Stimulated activated CD8-positive, alpha-beta memory T cell treated with anti-CD3 and anti-CD28 coated beads, Interleukin-4, amount 100 ng/mL, for 1 hour (primary cell): ENCODE measurements at places on chromosomes 16 and 17.

DNA sequence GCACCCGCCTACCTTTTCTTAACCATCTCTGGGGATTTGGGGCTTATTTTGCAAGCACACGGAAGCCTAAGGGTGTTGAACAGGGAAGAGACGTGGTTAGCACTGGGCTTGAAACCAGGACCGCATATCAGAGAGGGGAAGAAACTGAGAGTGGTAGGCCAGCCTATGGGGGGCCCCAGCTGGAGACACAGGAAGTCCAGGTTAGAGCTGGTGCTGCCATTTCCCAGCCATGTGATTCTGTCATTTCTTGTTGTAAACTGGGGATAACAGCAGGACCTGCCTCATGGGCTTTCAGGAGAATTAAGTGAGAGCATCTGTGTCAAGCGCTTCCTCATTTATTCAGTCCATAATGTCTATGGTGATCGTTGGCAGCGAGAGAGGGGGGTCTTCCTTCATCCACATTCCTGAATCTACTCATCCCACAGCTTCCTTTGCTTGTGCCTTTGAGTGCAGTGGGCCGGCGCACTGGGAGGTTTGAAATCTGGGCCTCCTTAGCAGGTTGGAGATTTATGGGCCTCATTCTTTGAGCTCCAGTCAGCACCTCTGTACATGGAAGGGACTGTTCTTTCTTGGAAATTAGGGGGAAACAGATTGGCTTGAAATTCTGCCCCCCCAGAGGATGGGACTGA, 20.1 kb downstream of the NKD1 start:
- DNase-seq = no peak

DNA sequence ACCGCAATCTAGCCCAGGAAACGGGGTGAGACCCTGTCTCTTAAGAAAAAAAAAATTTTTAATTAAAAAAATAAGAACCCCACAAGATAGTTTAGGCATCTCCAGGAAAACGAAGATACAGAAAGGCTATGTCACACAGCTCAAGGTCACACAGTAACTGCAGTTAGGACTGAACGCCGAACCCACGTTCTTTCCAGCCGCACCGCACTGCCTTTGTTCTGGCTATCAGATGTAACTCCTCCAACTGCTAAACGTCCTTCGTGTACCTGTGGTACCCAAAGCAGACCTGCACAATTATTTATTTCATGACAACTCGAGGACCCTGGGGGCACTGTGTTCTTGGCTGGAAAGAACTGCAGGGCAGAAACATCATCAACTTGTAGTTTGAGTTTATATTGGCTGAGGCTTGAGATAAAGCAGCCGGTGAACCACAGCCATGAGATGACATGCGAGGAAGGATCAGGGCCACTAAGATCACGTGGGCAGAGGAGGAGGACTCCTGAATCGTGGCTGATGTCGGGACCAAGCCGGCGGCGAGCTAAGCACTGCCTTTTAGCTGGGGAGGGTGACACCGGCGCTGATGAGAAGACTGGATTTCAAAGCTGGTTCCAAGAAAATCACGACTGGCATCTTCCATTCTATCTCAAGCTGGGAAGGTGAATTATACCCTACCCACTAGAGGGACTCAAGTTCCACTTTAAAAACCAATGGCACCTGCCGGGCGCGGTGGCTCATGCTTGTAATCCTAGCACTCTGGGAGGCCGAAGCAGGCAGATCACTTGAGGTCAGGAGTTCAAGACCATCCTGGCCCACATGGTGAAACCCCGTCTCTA, 20.7 kb upstream of the MNT start:
- DNase-seq = no peak

GRCh38 chr17:33864758-33865229, 390.3 kb upstream of the CCL2 start:
- no peak for DNase-seq

DNA sequence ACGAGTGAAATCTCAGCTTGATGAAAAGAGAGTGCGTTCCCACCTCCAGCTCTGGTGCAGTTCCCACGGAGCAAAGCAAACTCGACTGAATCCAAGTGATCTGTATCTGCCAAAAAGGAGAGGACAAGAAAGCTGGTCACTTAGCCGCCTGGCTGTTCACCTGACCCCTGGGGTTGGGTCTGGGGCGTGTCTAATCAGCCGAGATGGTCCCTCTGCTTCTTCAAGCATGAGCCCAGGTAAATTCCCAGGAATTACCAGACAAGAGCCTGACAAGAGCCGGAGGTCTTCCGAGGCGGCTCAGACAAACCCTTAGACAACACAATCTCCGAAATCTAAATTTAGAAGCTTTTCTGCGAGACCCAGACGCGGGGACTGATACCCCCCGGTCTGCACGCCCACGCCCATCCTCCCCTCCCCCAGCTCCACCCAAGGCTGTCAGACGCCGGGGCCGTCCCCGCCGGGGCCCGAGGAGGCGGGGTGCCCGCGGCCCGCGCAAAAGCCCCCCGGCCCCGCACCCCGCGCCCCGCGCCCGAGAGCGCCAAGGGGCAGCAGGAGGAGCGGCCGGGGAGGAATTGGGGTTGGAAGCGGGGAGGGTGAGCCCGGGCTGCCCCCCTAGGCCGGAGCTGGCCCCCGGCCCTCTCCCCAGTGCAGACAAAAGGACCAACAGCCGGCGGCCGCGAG, 674 bp downstream of the ZNF821 start:
- no peak for DNase-seq

GRCh38 chr17:82832411-82832810, 7.4 kb downstream of the ZNF750 start:
- DNase-seq = no peak

GRCh38 chr17:8121681-8122421, 2.1 kb downstream of the HES7 start:
- DNase-seq = no peak

GRCh38 chr17:83174362-83175118, 95.1 kb downstream of the METRNL start:
- DNase-seq = no peak

GRCh38 chr16:8295513-8296237, 294.6 kb downstream of the TMEM114 start:
- DNase-seq = no peak

- DNase-seq = peak; percentile 29
These were observed 52.8 kb downstream of the TOM1L2 start for GRCh38 chr17:17919169-17920107.

GRCh38 chr17:63332286-63332685, 113.8 kb downstream of the CYB561 start:
- no peak for DNase-seq

GRCh38 chr17:42407289-42407836, 15.7 kb downstream of the CAVIN1 start:
- DNase-seq = no peak

DNA sequence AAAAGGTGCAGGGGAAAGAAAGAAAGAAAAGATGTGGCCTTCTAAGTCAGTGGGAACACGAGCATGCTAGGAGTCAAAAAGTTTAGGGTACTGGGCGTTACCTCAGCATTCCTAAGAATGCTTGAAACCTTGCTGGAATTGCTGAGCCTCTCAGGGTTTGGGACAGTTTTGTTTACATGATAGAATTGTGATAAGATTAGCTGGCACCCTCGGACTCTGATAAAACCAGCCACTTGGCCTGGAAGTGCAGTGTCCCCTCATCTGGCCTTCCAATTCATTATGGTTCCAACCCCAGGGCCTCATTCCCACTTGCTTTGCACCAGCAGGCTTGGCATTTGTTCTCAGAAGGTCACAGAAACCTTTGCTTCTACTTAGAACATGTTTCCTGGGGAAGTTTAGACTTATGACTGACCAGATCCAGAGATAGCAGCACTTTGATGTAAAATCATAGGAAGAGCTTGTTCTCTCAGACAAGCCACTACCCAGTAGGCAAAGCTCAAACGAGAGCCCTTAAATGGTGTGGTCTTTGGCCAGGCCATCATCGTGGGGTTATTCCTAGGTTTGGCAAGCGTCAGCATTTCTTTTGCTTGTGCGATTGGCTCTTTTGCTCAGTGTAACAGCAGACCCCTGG, 8.0 kb downstream of the SGF29 start:
- no peak for DNase-seq

- no peak for DNase-seq
These were observed 81.1 kb downstream of the TBC1D16 start for GRCh38 chr17:79954281-79955166.

GRCh38 chr17:8859027-8859803, 8.3 kb downstream of the PIK3R6 start:
- DNase-seq = no peak

GRCh38 chr16:66802159-66802558, 775 bp upstream of the TERB1 start:
- DNase-seq = no peak

- no peak for DNase-seq
These were observed 26.4 kb upstream of the MAPK3 start for GRCh38 chr16:30149250-30149930.

DNA sequence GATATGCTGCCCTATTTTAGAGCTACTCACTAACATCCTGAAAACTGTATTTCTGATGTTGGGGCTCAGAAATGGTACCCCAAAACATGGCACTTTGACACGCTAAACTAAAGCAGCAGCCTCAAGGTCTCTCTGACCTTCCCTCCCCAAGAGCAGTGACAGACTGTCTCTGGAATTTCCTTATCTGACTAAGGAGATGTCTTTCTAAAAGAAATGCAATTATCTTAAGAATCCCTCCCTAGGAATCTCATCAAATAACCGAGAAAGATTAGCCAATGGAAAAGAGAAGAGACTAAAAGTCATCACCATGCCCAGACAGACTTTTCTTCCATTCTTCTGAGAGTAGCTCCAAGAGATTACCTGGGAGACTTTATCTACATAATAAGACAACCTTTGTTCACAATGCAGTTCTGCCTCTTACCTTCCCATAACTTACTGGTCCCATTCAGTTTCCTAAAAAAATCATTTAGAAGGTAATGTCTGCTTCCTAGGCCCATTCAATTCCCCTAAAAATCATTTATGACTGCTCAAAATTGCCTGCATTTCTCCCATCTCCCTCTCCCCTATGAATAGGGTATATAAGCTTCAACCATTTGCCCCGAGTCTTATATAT, 123.9 kb downstream of the CPPED1 start:
- DNase-seq = no peak

DNA sequence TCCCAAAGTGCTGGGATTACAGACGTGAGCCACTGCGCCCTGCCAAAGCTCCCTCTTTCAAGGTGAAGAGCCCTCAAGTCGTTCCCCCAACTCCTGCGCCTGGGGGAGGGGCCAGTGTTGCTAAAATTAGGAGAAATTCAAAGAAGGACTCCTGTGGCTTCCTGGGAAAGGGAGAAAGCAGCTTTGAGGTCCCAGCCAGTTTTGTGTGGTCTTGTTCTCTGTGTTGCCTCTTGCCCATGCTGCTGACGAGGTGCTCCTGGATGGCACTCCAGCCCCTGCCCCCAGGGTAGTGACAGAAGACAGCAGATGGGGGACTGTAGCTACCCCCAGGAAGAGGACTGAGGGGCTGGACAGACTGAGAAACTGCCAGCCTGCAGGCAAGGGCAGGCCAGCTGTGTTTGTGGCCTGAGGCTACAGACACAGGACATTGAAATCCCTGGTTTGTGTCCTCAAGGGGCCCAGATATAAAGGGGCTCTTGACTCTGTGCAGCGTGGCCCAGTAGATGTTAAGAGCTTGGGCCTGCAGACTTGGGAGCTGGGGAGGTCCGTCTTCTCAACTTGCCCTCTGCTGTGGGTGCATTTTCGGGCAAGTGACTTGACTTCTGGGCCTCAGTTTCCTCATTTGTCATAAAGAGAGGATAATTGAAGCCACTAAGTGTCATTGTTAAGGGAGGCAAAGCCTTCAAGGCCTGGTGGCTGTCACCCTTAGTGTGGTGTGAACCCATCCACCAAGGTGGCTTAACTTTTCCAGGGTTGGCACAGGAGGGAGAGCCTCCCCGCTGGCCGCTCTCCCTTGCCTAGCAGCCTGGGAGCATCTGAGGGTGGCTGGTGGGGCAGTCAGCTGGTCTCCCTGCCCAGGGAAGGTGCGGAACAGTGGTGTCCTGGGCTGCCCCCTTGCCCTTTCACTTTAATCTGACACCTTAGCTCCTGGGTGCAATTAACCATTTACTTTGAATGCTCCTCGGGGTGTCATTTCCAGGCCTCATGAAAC, 4.1 kb downstream of the UBALD2 start:
- DNase-seq = no peak

- DNase-seq = no peak
These were observed 354.2 kb downstream of the PMP22 start for GRCh38 chr17:14910916-14911315.

GRCh38 chr17:16913463-16913862, 58.5 kb downstream of the TNFRSF13B start:
- no peak for DNase-seq

GRCh38 chr17:17579691-17580090, 11.8 kb downstream of the PEMT start:
- DNase-seq = no peak

GRCh38 chr17:3335876-3336275, 37.7 kb upstream of the OR3A1 start:
- no peak for DNase-seq

DNA sequence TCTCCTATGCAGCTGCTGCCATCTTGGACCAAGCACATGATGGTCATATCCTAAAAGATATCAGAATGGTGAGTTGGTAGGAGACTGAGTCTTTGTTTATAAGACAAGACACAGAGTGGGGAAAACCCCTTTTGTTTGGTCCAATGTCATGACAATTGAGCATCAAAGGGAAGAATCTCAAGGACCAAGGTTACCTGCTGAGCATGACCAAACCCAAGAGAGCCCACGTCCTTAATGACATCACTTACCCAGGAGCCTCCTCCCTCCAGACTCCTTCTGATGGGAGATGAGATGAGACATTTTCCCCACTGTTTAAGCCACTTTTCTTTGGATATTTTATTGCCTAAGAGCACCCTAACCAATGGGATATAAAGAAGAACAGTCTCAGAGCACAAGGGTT, 478.1 kb downstream of the NPIPA7 start:
- DNase-seq = no peak
